ENCODE measurements at places on chromosomes 3 and 15.

- no peak for DNase-seq
These were observed 18.9 kb downstream of the PTH1R start for GRCh38 chr3:46896386-46896785.

- DNase-seq: no peak
These were observed 9.3 kb downstream of the PXYLP1 start for GRCh38 chr3:141240687-141241615.

DNA sequence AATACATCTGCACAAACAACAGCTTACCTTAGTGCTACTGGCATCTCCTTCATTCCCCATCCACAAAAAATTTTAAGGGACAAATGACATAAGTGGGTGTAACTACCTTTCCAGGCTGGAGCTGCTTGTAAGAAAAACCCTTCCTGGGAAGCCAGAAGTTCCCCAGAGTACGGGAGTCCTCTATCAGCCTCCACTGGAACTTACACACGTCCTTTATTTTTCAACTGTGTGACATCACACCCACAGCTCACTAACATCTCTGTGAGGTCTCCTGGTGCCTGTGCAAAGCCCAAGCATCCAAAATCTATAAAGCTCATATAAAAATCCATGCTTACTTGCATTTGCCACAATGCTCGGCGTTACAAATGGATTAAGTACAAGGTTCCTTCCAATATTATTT is 27.6 kb downstream of the LRIG1 start:
- no peak for DNase-seq

DNA sequence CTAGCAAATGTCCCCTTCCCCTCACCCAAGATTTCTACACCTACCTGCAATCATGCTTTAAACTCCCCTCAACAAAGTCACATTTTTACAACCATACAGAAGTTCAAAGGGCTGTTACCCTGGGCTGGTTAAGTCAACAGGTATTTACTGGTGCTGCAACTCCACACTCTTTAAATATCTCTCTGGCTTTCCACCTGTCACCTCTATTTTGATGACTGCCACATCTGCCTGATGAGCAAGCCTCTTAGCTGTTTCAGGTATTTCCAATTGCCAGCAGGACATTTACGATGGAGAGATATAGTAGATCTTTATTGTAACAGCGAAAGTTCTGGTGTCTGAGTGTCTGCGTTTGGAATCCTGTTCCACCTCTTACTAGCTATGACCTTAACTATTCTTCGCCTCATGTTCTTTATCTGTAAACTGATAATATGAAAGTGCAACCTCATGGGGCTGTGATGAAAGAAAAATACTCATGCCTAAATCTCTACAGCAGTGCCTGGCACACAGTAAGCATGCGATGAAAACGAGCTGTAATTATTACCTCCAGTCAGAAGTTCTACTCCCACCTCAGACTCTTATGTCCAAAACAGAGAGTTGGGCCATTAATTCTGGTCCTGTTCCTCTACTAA is 44.2 kb upstream of the TPM1 start:
- no peak for DNase-seq

- DNase-seq: no peak
These were observed 71.8 kb downstream of the DTWD1 start for GRCh38 chr15:49692514-49693090.

- DNase-seq: no peak
These were observed 278.0 kb downstream of the ZBBX start for GRCh38 chr3:167102071-167102470.

- DNase-seq: no peak
These were observed 152.6 kb upstream of the TPM1 start for GRCh38 chr15:62889734-62890505.

DNA sequence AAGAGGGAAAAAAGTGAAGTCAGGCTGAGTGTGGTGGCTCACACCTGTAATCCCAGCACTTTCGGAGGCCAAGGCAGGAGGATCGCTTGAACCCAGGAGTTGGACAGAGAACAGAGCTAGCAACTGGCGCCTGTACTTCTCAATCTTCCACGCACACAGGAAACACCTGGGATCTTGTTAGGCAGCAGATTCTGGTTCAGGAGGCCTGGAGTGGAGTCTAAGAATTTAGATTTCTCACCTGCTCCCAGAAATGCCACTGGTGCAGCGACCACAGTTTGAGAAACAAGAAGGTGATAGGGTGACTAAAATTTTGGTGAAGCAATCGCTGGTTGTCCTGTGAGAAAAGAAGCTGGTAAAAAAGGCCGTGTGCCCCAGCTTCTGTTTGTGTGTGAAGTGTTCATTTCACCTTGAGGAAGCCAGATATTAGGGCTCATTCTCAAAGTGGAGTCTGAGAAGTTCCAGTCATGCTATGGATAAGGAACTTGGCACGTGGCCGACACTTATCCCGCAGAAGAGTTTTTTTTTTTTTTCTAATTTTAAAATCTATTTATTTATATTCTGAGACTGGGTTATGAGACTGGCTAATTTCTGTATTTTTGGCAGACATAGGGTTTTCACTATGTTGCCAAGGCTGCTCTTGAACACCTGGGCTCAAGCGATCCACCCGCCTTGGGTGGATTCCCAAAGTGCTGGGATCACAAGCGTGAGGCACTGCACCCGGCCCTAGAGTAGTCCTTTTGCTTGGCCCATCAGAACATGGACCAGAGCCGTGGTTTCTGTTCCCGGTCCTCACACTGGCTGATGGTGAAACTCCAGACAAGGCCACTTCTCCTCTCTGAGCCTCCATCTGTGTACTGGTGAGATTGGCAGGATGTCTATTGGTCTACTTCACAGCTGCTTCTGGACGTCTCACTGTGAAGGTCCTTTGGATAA is 324.6 kb upstream of the PROK2 start:
- no peak for DNase-seq

All from NCI-H1092 (cell line).